ENCODE measurements at places on chromosomes 7 and 10. TPM values are rescaled to one million over a fixed set of nuclear protein-coding genes. Genes with fewer than 3 reads are reported as not detected.

Gene SFTPA1
- 0.22 TPM for total RNA-seq

Gene FGFBP3
- 6.2 TPM for total RNA-seq

Gene CYP3A5
- total RNA-seq: 4.2 TPM

Gene VAX1
- not detected for total RNA-seq

Gene AUTS2
- 125 TPM for total RNA-seq

GRCh38 chr10:97713339-97713825 lies at the start of gene MARVELD1:
TSS of gene MARVELD1 (plus strand) at chr10:97713730. CDS start at chr10:97713877, 147 bp downstream.
- peaks cover 1% of the 10 kb centered on the region for H3K36me3 ChIP-seq
- peak within 1 kb of the TSS; percentile 94 for H3K4me3 ChIP-seq
- no peak for DNase-seq
- H3K27ac ChIP-seq: peak within 1 kb of the TSS; percentile 97
- H3K4me1 ChIP-seq: peaks cover 11% of the 10 kb centered on the region

- H3K27me3 ChIP-seq: peaks cover 6% of the 10 kb centered on the region
- H3K4me1 ChIP-seq: peaks cover 7% of the 10 kb centered on the region
- H3K27ac ChIP-seq: no peak overlapping the region
- no peak for DNase-seq
These were observed 259.2 kb downstream of the CREB5 start for GRCh38 chr7:28671526-28671925.

- H3K4me3 ChIP-seq: no peak overlapping the region
- no peak overlapping the region for H3K27ac ChIP-seq
- H3K36me3 ChIP-seq: peaks cover 2% of the 10 kb centered on the region
- no peaks in the 10 kb centered on the region for H3K4me1 ChIP-seq
- no peak for DNase-seq
These were observed 22.5 kb downstream of the LRRC27 start for GRCh38 chr10:132354356-132355094.

GRCh38 chr7:40542982-40543741 lies 408.4 kb downstream of the SUGCT start:
- no peak overlapping the region for H3K4me3 ChIP-seq
- no peak overlapping the region for H3K27ac ChIP-seq
- no peak for DNase-seq
- H3K4me1 ChIP-seq: no peaks in the 10 kb centered on the region

DNA sequence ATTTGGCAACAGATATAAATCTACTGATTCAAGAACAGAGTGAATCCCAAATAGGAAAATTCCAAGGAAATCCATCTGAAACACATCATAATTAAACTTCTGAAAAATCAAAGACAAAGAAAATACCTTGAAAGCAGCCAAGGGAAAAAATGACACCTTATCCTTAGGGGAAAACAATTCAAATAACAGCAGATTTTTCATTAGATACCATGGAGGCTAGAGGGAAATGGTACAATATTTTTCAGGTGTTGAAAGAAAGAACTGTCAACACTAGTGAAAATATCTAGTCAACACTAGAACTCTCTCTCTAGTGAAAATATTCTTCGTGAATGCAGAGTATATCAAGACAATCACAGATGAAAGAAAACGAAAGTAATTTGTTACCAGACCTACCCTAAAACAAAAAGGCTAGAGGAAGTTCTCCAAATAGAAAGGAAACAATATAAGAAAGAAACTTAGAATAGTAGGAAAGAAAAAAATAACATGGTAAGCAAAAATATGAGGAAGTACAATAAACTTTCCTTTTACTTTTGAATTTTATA lies 5.7 kb upstream of the FAM241B start:
- no peak overlapping the region for H3K27ac ChIP-seq
- H3K27me3 ChIP-seq: peaks cover 12% of the 10 kb centered on the region
- peaks cover 3% of the 10 kb centered on the region for H3K4me1 ChIP-seq
- DNase-seq: no peak
- H3K36me3 ChIP-seq: no peaks in the 10 kb centered on the region
- H3K4me3 ChIP-seq: no peak overlapping the region

DNA sequence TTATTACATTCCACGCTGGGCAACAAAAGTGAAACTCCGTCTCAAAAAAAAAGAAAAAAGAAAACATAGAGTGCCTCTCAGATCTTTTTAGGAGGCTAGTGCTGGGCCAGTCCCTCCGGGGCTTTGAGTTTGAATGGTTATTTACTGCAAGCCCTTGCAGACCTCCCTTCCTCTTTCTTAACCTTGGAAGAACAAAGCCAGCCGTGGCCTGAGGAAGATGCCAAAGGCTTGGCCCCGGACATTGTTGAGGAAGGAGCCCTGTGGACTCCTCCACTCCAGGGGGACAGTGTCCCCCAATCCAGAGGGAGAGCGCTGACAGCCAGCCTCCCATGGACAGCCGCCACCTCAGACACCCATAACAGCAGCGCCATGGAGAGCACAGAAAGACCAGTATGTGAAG lies 5.0 kb downstream of the TSPAN33 start:
- peaks cover 10% of the 10 kb centered on the region for H3K27me3 ChIP-seq
- H3K4me3 ChIP-seq: no peak overlapping the region
- no peak overlapping the region for H3K27ac ChIP-seq

Data from progenitor cell of endocrine pancreas (in vitro differentiated cells).